ENCODE measurements at places on chromosomes 7 and 10. TPM values are rescaled to one million over a fixed set of nuclear protein-coding genes. Genes with fewer than 3 reads are reported as not detected.

DNA sequence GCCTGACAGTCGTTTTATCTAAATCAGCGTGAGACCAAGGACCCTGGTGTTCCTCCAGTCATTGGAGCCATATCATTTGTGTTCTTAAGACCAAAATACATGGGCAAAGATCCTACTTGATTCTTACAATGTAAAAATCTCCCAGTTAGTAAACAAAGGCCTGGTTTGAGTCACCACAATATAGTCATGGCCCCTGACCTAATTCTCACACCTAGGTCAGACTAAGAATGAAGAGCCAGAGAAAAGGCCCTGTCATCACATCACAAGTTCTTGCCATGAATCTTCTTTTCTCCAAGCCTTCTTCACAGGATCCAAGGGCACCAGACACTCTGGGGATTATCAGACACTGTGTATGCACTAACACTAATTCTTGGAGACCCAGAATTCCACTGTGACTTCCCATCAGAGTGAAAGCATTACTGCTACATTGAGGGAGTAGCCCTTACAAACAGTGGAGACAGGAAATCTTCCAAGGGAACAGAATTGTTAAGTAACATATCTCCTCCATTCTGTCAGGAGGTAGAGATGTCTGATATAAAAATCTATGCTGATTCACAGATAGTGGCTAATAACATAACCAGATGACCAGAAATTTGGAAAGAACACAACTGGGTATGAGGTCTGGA, 7.6 kb upstream of the ERVW-1 start:
- no peak for DNase-seq
- no peaks in the 10 kb centered on the region for H3K27me3 ChIP-seq
- H3K27ac ChIP-seq, result no peak overlapping the region
- no peaks in the 10 kb centered on the region for H3K4me1 ChIP-seq
- H3K4me3 ChIP-seq, result no peak overlapping the region
- peaks cover 2% of the 10 kb centered on the region for H3K36me3 ChIP-seq

DNA sequence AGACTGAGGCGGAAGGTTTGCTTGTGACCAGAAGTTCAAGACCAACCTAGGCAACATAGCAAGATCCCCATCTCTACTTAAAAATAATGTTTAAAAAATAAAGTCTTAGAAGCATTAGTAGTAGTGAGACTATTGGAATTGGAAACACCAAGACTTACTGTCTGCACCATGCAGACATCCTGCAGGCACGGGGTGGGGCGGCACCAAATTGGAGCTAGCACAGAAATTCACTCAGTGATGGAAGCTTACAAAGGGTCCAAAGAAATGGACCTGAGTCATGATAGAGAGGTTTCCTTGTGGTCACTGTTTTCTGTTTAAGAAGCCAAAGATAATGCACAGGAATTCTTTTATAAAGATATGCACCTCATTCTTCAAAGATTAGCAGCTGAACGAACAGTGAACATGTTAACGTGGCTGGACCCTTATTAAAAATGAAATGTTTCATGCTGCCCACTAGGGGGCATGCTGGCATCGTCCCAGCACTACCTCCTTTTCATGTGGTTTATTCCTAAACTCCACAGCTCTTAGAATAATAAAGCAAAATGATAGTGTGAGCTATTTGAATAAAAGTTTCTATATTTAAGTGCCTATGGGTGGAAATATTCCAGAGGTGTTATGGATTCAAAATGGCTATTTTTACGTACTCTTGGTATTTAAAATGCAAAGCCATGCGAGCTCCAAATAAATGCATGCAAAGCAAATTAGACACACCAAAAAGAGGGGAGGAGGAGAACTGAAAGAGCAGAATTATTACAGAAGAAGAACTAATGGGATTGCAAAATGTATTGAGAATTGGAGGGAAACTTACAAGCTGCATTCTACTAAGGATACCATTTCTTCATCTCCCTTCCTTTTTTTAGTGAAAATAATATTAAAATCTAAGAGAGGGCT, 28.6 kb downstream of the PDSS1 start:
- no peaks in the 10 kb centered on the region for H3K4me1 ChIP-seq
- no peak overlapping the region for H3K4me3 ChIP-seq
- DNase-seq, result no peak
- no peak overlapping the region for H3K27ac ChIP-seq

The ARHGAP12 gene
- 7.4 TPM for total RNA-seq

DNA sequence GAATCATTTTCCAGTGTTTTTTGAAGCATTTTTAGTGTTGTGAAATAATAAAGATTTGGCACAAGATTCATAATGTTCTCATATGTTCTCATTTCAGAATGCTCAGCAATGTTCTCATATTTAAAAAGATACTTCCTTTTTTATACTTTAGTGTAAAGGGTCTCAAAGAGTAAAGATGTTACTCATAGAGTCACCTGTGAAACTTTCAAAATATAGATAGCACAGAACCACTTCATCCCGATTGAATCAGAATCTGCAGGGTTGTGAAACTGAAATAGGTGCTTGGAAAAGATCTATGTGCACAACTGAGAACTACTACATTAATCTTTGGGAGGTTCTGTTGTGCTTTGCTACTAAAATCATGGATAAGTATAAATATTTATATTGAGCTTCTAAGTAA, 144.7 kb downstream of the MDFIC start:
- peak overlapping the region; percentile 66 for H3K27ac ChIP-seq
- no peaks in the 10 kb centered on the region for H3K36me3 ChIP-seq
- H3K4me3 ChIP-seq, result no peak overlapping the region
- peaks cover 14% of the 10 kb centered on the region for H3K4me1 ChIP-seq

GRCh38 chr7:69335331-69335730, 262.9 kb upstream of the AUTS2 start:
- H3K36me3 ChIP-seq, result no peaks in the 10 kb centered on the region
- no peak overlapping the region for H3K27ac ChIP-seq
- H3K4me1 ChIP-seq, result no peaks in the 10 kb centered on the region
- no peak overlapping the region for H3K4me3 ChIP-seq

GRCh38 chr7:17195576-17195975, 102.9 kb upstream of the AHR start:
- H3K4me3 ChIP-seq, result no peak overlapping the region
- no peaks in the 10 kb centered on the region for H3K27me3 ChIP-seq
- no peak for DNase-seq
- H3K27ac ChIP-seq, result no peak overlapping the region
- 0 out of 2 replicates have a peak, but pooled peaks cover 3% of the 10 kb centered on the region for H3K4me1 ChIP-seq
- no peaks in the 10 kb centered on the region for H3K36me3 ChIP-seq

DNA sequence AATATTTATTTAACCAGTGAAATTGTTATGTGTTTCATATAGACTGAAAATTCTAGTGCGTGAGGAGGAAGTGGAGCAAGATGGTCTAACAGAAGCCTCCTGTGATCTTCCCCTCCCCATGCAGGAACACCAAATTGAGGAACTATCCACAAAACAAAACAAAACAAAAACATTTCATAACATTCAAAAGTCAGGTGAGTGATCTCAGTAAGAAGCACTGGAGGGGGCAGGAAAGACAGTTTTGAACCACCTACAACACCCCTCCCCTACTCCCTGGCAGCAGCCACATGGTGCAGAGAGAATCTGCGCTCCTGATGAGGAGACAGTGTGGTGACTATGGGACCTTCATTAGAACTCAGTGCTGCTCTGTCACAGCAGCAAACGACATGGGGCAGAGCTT, 221.9 kb upstream of the SEMA3C start:
- H3K27me3 ChIP-seq, result no peaks in the 10 kb centered on the region
- no peak overlapping the region for H3K4me3 ChIP-seq
- no peak for DNase-seq
- no peaks in the 10 kb centered on the region for H3K36me3 ChIP-seq
- H3K4me1 ChIP-seq, result no peaks in the 10 kb centered on the region
- no peak overlapping the region for H3K27ac ChIP-seq

DNA sequence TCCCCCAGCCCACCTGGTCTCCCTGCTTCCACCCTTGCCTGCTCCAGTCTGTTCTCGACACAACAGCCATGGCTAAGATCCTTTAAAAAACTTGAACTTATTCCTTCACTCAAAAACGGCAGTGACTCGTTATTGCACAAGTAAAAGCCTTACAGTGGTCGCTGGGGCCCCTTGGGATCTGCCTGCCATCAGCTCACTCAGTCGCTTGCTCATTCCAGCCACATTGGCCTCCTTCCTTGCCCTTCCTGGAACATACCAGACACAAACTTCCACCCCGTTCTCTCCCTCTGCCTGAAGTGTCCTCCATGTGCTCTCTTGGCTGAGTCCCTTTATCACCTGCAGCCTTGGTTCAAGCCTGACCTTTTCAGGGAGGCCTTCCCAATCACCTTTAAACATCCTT, 4.7 kb downstream of the CCNY start:
- H3K36me3 ChIP-seq, result no peaks in the 10 kb centered on the region
- H3K4me3 ChIP-seq, result peak overlapping the region; percentile 59
- H3K27me3 ChIP-seq, result no peaks in the 10 kb centered on the region
- peak overlapping the region; percentile 73 for H3K27ac ChIP-seq
- H3K4me1 ChIP-seq, result peaks cover 24% of the 10 kb centered on the region
- DNase-seq, result no peak

DNA sequence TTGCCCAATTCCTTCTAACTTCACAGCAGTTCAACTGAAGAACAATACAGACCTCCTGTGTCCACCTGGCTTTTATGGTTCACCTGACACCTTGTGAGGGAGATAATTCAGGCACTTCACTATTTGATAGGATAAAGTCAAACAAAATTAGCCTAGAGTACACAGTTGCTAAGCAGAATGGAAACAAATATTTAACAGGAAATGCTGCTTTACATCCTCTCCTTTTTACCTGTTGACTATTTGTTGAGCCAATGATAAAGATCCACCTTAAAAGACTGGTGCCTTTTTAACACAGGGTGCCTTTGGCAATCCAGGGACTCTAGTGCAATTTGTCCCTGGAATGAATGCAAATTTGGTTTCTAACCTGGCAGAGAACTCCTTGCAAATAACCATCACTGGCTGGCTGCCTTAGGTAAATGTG, 39.8 kb downstream of the ITPRID1 start:
- H3K27me3 ChIP-seq, result peaks cover 4% of the 10 kb centered on the region
- H3K4me3 ChIP-seq, result no peak overlapping the region
- DNase-seq, result no peak
- H3K36me3 ChIP-seq, result no peaks in the 10 kb centered on the region
- no peak overlapping the region for H3K27ac ChIP-seq

- H3K36me3 ChIP-seq, result no peaks in the 10 kb centered on the region
- no peaks in the 10 kb centered on the region for H3K4me1 ChIP-seq
- no peaks in the 10 kb centered on the region for H3K27me3 ChIP-seq
- H3K4me3 ChIP-seq, result no peak overlapping the region
Observed at GRCh38 chr7:95436407-95436806, 1.6 kb upstream of the PON2 start.

DNA sequence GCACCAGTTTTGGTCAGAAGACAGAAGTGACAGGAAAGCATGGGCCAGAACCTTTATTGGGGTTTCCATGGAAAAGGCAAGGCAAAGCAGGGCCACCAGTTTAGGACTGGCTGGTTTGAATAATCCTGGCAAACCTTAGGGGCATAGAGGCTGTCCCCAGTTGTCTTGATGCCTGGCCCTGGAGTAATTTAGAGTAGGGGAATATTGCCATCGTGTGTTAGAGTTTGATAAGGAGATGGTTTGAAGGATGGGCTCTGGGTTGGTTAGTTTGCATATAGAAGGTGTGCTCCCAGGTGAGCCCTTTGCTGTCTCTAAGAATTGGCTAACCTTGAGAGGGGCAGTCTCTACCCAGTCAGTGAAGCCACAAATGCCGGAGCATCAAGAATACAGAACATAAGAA, 79.6 kb downstream of the ZNF777 start:
- no peaks in the 10 kb centered on the region for H3K4me1 ChIP-seq
- DNase-seq, result no peak
- H3K4me3 ChIP-seq, result no peak overlapping the region
- H3K27ac ChIP-seq, result no peak overlapping the region
- no peaks in the 10 kb centered on the region for H3K36me3 ChIP-seq
- no peaks in the 10 kb centered on the region for H3K27me3 ChIP-seq

DNA sequence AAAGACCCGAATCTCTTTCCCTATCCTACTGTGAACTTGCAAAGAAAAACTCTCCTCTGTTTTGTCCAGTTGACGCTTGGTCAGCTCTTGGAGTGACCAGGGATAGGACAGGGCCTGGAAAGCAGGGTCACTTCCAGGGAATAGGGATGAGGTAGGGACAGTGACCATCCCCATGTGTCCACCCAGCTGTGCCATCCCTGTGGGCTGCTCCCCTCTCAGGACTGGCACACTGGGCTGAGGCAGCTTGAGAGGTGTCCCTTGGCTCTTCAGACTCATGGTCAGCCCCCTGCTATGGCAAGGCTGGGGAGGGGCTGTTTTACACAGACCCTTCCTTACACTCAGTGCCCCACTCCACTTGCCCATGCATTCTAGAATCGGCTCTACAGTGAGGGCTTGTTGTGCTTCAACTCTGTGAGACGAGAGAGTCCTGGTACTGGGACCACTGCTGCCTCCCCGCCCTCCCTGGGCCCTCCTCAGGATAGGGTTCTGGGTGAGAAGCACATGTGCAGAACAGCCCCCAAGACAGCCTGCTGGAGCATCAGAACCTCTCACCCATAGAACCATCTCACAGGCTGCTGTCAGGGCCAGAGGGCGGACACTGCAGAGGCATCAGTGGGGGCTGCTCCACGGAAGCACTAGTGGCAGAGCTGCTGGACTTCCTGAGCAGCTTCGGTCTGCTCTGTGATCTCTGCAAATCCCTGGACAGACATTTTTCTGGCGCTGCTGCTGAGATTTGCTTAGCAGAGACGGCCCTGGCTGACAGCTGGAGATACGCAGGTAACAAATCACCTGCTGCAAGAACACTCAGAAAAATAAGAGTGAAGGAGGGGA, 202.8 kb upstream of the CXCL12 start:
- H3K27ac ChIP-seq, result no peak overlapping the region
- no peaks in the 10 kb centered on the region for H3K4me1 ChIP-seq
- no peak for DNase-seq
- no peak overlapping the region for H3K4me3 ChIP-seq
- H3K36me3 ChIP-seq, result no peaks in the 10 kb centered on the region
- no peaks in the 10 kb centered on the region for H3K27me3 ChIP-seq

- peaks cover 59% of the 10 kb centered on the region for H3K4me1 ChIP-seq
- no peak for DNase-seq
- H3K4me3 ChIP-seq, result no peak overlapping the region
- H3K36me3 ChIP-seq, result no peaks in the 10 kb centered on the region
- H3K27me3 ChIP-seq, result no peaks in the 10 kb centered on the region
Observed at GRCh38 chr10:5818894-5819293, 5.7 kb upstream of the GDI2 start.

DNA sequence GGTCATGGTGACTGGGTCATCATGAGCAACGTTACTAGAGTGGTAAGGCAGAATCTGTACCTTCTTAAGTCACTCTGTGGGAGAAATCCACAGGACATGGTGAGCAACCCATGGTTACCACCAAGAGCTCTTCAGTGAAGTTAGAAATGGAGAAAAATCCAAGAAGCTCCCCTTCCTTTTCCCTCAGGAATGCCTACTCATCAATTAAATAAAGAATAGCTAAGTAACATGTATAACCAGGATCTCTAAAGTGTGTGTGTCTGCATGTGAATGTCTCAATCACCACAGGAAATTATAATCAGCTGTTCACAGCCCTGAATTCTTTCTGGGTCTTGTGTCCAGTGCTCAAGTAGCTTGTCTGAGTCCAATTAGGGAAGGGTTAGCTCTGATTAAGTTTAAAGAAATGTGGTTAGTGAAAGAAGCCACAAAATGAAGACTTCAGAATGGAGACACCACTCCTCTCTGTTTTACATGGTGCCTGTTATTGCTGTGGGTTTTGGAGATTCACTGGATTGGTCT, 73.2 kb downstream of the SEM1 start:
- no peak overlapping the region for H3K27ac ChIP-seq
- no peak overlapping the region for H3K4me3 ChIP-seq
- no peaks in the 10 kb centered on the region for H3K36me3 ChIP-seq
- no peaks in the 10 kb centered on the region for H3K4me1 ChIP-seq
- no peak for DNase-seq

The COL28A1 gene
- total RNA-seq, result not detected

- H3K4me3 ChIP-seq, result no peak overlapping the region
- no peak overlapping the region for H3K27ac ChIP-seq
- no peaks in the 10 kb centered on the region for H3K27me3 ChIP-seq
- no peaks in the 10 kb centered on the region for H3K36me3 ChIP-seq
Observed at GRCh38 chr7:1200045-1200444, 32.6 kb upstream of the UNCX start.
